ENCODE measurements at places on chromosomes 11 and 22. TPM values are rescaled to one million over a fixed set of nuclear protein-coding genes. Genes with fewer than 3 reads are reported as not detected.

The KDM4E gene
- total RNA-seq, result not detected

The TRIM29 gene
- total RNA-seq, result not detected

The TRIM49D2 gene
- not detected for total RNA-seq

DNA sequence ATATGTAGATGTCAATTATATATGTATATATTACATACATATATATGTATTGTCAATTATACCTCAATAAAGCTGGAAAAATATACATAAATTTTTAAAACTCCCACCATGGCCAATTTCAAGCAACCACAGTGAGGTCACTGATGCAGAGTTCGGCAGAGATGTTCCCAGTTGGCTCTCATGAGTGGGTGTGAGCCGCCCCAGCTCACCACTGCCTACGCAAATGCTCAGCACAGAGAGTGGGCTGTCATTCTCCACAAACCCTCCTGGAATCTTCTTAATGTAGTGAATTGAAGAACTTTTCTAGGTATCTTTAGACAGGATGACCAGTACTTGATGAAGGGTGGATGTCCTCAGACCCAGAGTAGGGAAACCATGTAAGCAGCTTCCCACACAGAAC, 96.6 kb upstream of the TMEM45B start:
- no peak overlapping the region for H3K4me3 ChIP-seq
- H3K27me3 ChIP-seq, result peaks cover 3% of the 10 kb centered on the region
- H3K27ac ChIP-seq, result no peak overlapping the region

DNA sequence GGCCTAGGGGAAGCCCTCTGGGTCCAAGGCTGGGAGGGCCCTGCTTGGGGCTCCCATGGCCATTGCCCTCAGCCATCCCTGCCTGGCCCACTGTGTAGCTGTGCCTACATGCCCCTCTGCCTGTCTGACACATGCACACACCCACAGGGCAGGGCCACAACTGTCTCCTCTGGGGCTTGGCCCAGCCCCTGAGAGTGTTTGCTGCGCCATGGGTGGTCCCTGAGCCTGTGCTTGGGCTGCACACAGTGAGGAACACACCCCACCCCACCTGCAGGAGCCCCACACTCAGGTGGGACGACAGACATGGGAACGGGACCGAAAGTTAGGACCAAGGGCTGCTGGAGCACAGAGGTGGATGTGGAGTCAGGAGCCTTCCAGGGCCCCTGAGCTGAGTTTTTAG, 489.5 kb downstream of the TBC1D22A start:
- no peak for DNase-seq
- H3K4me1 ChIP-seq, result no peaks in the 10 kb centered on the region
- H3K36me3 ChIP-seq, result no peaks in the 10 kb centered on the region
- H3K27me3 ChIP-seq, result no peaks in the 10 kb centered on the region
- no peak overlapping the region for H3K27ac ChIP-seq
- H3K4me3 ChIP-seq, result no peak overlapping the region

- H3K36me3 ChIP-seq, result no peaks in the 10 kb centered on the region
- H3K4me1 ChIP-seq, result no peaks in the 10 kb centered on the region
- no peak overlapping the region for H3K27ac ChIP-seq
- no peak overlapping the region for H3K4me3 ChIP-seq
Observed at GRCh38 chr11:1568441-1568911, 3.6 kb downstream of the DUSP8 start.

Measured in activated T-helper 1 cell treated with anti-CD3 and anti-CD28 coated beads, Interleukin-12 subunit alpha, Interleukin-12 subunit beta, Interleukin-2, Interleukin-4 antibody, amounts not matched to agents 30 ng/mL and 10 ng/mL and 1 ng/mL, durations not matched to agents 14 hours and 24 hours and 36 hours (primary cell).